ENCODE measurements at places on chromosomes 6 and 20. TPM values are rescaled to one million over a fixed set of nuclear protein-coding genes. Genes with fewer than 3 reads are reported as not detected.

KIZ gene
- polyA plus RNA-seq, result 5.5 TPM

SLC17A1 gene
- polyA plus RNA-seq, result not detected

OXT gene
- polyA plus RNA-seq, result not detected

CCDC28A gene
- polyA plus RNA-seq, result 13.4 TPM

MCCD1 gene
- polyA plus RNA-seq, result not detected

STMN3 gene
- 111 TPM for polyA plus RNA-seq

FAXC gene
- polyA plus RNA-seq, result 9.1 TPM

OR12D3 gene
- polyA plus RNA-seq, result not detected

OTOR gene
- not detected for polyA plus RNA-seq

CD109 gene
- polyA plus RNA-seq, result 19.7 TPM

HCK gene
- not detected for polyA plus RNA-seq

BNIP5 gene
- polyA plus RNA-seq, result not detected

MAS1 gene
- not detected for polyA plus RNA-seq

PGK2 gene
- not detected for polyA plus RNA-seq

LTV1 gene
- 19.4 TPM for polyA plus RNA-seq

EFCAB8 gene
- not detected for polyA plus RNA-seq

LY6G6C gene
- polyA plus RNA-seq, result 0.08 TPM

LIN28B gene
- polyA plus RNA-seq, result 0.67 TPM

BPIFB4 gene
- polyA plus RNA-seq, result not detected

ENPP3 gene
- not detected for polyA plus RNA-seq

SLC24A3 gene
- polyA plus RNA-seq, result not detected

GPR6 gene
- not detected for polyA plus RNA-seq

FABP7 gene
- not detected for polyA plus RNA-seq

RNASET2 gene
- polyA plus RNA-seq, result 58.4 TPM

GGTLC1 gene
- polyA plus RNA-seq, result not detected

AIF1 gene
- not detected for polyA plus RNA-seq

KIF6 gene
- 0.13 TPM for polyA plus RNA-seq

CNKSR3 gene
- polyA plus RNA-seq, result 1.6 TPM

TREML4 gene
- polyA plus RNA-seq, result not detected

SOX18 gene
- not detected for polyA plus RNA-seq

ULBP3 gene
- 4.6 TPM for polyA plus RNA-seq

PROKR2 gene
- 0.13 TPM for polyA plus RNA-seq

FOXF2 gene
- polyA plus RNA-seq, result not detected

VGLL2 gene
- polyA plus RNA-seq, result 0.02 TPM

SASH1 gene
- polyA plus RNA-seq, result 19.8 TPM
